ENCODE measurements at places on chromosomes 4 and X. TPM values are rescaled to one million over a fixed set of nuclear protein-coding genes. Genes with fewer than 3 reads are reported as not detected.

Gene PIGA
- total RNA-seq = 8.9 TPM

DNA sequence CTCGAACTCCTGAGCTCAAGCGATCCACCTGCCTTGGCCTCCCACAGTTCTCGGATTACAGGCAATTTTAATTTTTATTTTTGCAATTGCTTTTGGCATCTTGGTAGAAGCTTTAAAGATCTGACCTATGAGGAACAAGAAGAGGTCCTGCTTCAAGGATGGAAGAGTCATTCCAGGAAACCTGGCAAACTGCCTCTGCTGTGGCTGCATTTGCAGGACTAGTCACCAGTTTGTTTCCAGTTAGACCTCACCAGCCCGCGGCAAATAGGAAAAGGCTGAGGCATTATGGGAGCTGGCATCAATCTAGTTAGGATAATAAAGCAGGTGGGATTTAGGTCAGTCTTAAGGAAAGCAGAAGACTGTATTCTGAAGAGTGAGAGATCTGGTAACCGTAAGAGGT, 51.9 kb upstream of the LAS1L start:
- peak; percentile 64 for DNase-seq

Gene TAF7L
- 0.43 TPM for total RNA-seq

- DNase-seq = no peak
Measured at GRCh38 chr4:38117591-38117990, 157.4 kb downstream of the PTTG2 start.

Gene COL4A5
- 14.4 TPM for total RNA-seq

Gene USP17L26
- not detected for total RNA-seq

Gene F11
- total RNA-seq = not detected

Data from GM23248 (cell line).